ENCODE measurements at places on chromosomes 2 and 18. TPM values are rescaled to one million over a fixed set of nuclear protein-coding genes. Genes with fewer than 3 reads are reported as not detected.

Gene GAREM1
- 12.8 TPM for total RNA-seq

Gene SMCHD1
- total RNA-seq, result 81.6 TPM

Gene KIAA2012
- total RNA-seq, result not detected

Gene WNT6
- 1.3 TPM for total RNA-seq

Gene RGPD5
- 13.6 TPM for total RNA-seq

Gene MC5R
- not detected for total RNA-seq

Gene RRM2
- total RNA-seq, result 3.0 TPM

Gene SPOPL
- 42.9 TPM for total RNA-seq

Gene CDKL4
- 1.4 TPM for total RNA-seq

Gene QPCT
- 1.6 TPM for total RNA-seq

Gene MPP4
- not detected for total RNA-seq

Gene RAB10
- 103 TPM for total RNA-seq

Gene ALPP
- not detected for total RNA-seq

Gene TGFA
- 5.0 TPM for total RNA-seq

Gene SERPINB7
- total RNA-seq, result not detected

Gene B3GNT7
- 5.7 TPM for total RNA-seq

Gene SCN1A
- 0.05 TPM for total RNA-seq

Gene DNAJC5G
- total RNA-seq, result not detected

Gene RBM44
- 1.4 TPM for total RNA-seq

Gene SPATA3
- total RNA-seq, result not detected

Gene MAL
- 37.0 TPM for total RNA-seq

Gene TXNDC2
- total RNA-seq, result not detected
